Sigmoid colon (tissue), 7 donors: ENCODE measurements at places on chromosomes 7 and 10. TPM values are rescaled to one million over a fixed set of nuclear protein-coding genes. Genes with fewer than 3 reads are reported as not detected.

The ZPBP gene
- total RNA-seq, result not detected

The INA gene
- total RNA-seq, result 11.8 TPM

The CDNF gene
- total RNA-seq, result 2.2 TPM

DNA sequence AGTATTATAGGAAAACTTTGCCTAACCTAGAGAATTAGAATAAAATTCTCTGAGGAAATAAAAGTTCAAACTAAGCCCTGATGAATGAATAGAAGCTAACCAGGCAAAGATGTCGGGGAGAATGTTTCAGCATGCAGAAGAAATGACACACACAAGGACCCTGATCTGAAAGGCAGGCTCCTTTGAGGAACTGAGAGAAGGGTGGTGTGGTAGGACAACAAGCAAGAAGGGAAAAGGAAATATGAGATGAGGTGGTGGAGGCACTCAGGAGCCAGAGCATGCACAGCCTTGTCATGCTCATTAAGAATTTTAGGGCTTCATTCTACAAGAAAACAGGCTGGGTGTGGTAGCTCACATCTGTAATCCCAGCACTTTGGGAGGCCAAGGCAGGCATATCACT, 90.6 kb downstream of the ARHGAP12 start:
- DNase-seq, result no peak

GRCh38 chr7:5143106-5143505, 46.9 kb upstream of the WIPI2 start:
- DNase-seq, result no peak

GRCh38 chr10:68110027-68110426, 739 bp downstream of the MYPN start:
- DNase-seq, result no peak

GRCh38 chr7:1283337-1283736, 50.7 kb downstream of the UNCX start:
- DNase-seq, result no peak

- DNase-seq, result no peak
Observed at GRCh38 chr7:146709451-146710027, 592.9 kb downstream of the CNTNAP2 start.

- DNase-seq, result peak; percentile 22
Observed at GRCh38 chr10:73758704-73759511, 14.7 kb downstream of the SEC24C start.

DNA sequence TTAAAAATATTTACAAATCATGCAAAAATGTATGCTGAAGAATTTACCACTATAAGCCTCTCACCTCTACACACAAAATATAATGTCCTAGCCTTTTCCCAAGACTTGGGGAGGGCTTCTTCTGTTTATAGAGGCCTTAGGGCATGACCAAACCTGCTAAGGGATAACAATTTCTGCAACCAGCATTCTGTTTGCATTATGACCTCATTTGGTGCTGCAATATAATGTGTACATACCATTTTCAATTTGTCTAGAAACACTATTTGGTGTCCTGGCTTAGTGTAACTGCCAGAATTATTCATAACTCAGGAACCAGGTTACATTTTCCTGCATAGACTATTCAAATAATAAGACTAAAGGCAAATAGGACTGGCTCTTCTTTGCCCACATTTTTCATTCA, 446.6 kb upstream of the SORCS1 start:
- no peak for DNase-seq

- no peak for DNase-seq
Observed at GRCh38 chr7:48262606-48263310, 91.5 kb downstream of the ABCA13 start.
